Psoas muscle (tissue), 8 donors: ENCODE measurements at places on chromosomes 7 and 10. TPM values are rescaled to one million over a fixed set of nuclear protein-coding genes. Genes with fewer than 3 reads are reported as not detected.

ARHGEF35 gene
- total RNA-seq = 0.16 TPM

GPR15LG gene
- not detected for total RNA-seq

PAX2 gene
- not detected for total RNA-seq

ITPRID1 gene
- total RNA-seq = not detected

THSD7A gene
- 0.47 TPM for total RNA-seq

TRIM4 gene
- total RNA-seq = 7.6 TPM

TOMM7 gene
- total RNA-seq = 465 TPM

VCL gene
- total RNA-seq = 426 TPM

SPDYE9 gene
- not detected for total RNA-seq

ODAD2 gene
- total RNA-seq = 0.09 TPM

ASB10 gene
- total RNA-seq = 24.3 TPM

SPRN gene
- total RNA-seq = not detected

HOXA5 gene
- total RNA-seq = 9.7 TPM

LRIT1 gene
- not detected for total RNA-seq

CDC14C gene
- not detected for total RNA-seq

SP8 gene
- total RNA-seq = not detected

TAS2R3 gene
- total RNA-seq = 0.25 TPM

NPY gene
- not detected for total RNA-seq

RBAK gene
- 5.0 TPM for total RNA-seq

KIF11 gene
- 0.34 TPM for total RNA-seq

LRRN3 gene
- total RNA-seq = 0.15 TPM

HABP2 gene
- total RNA-seq = 0.16 TPM

TDRD1 gene
- 0.26 TPM for total RNA-seq

C10orf67 gene
- total RNA-seq = 0.67 TPM

PANK1 gene
- 12.9 TPM for total RNA-seq

COX19 gene
- total RNA-seq = 6.4 TPM

EVX1 gene
- not detected for total RNA-seq

MET gene
- 35.4 TPM for total RNA-seq

ZNF425 gene
- 0.76 TPM for total RNA-seq

MCMBP gene
- 23.0 TPM for total RNA-seq

GIMAP1 gene
- total RNA-seq = 1.8 TPM

GNGT1 gene
- not detected for total RNA-seq

FAM24B gene
- total RNA-seq = not detected

AVPI1 gene
- 3.6 TPM for total RNA-seq

SLC39A12 gene
- total RNA-seq = not detected

ACSM6 gene
- total RNA-seq = not detected

ASB4 gene
- 11.9 TPM for total RNA-seq

PHYH gene
- total RNA-seq = 129 TPM

FAM237B gene
- not detected for total RNA-seq

LAMB1 gene
- total RNA-seq = 27.4 TPM

SP4 gene
- total RNA-seq = 5.4 TPM

SPDYE6 gene
- total RNA-seq = not detected

SOSTDC1 gene
- total RNA-seq = not detected

PNLIPRP1 gene
- total RNA-seq = not detected

PLAU gene
- total RNA-seq = 9.4 TPM

PROSER2 gene
- 2.1 TPM for total RNA-seq

GSTO2 gene
- 1.4 TPM for total RNA-seq

CCDC6 gene
- total RNA-seq = 40.1 TPM

CYP26C1 gene
- 0.06 TPM for total RNA-seq

GIMAP2 gene
- total RNA-seq = 1.9 TPM

GRID2IP gene
- total RNA-seq = not detected

SLC26A4 gene
- 0.18 TPM for total RNA-seq

FAM221A gene
- 1.9 TPM for total RNA-seq
